ENCODE measurements at places on chromosomes 1 and 21.
A peak's percentile ranks its signal among the peaks of the same experiment; 100 is the strongest.

- no peak for DNase-seq
Observed at GRCh38 chr1:171597203-171597602, 24.8 kb upstream of the MYOCOS start.

- DNase-seq, result peak; percentile 1
Observed at GRCh38 chr1:206842854-206843253, 22.6 kb upstream of the IL20 start.

GRCh38 chr1:205990226-205990625, 13.0 kb downstream of the RAB7B start:
- no peak for DNase-seq

DNA sequence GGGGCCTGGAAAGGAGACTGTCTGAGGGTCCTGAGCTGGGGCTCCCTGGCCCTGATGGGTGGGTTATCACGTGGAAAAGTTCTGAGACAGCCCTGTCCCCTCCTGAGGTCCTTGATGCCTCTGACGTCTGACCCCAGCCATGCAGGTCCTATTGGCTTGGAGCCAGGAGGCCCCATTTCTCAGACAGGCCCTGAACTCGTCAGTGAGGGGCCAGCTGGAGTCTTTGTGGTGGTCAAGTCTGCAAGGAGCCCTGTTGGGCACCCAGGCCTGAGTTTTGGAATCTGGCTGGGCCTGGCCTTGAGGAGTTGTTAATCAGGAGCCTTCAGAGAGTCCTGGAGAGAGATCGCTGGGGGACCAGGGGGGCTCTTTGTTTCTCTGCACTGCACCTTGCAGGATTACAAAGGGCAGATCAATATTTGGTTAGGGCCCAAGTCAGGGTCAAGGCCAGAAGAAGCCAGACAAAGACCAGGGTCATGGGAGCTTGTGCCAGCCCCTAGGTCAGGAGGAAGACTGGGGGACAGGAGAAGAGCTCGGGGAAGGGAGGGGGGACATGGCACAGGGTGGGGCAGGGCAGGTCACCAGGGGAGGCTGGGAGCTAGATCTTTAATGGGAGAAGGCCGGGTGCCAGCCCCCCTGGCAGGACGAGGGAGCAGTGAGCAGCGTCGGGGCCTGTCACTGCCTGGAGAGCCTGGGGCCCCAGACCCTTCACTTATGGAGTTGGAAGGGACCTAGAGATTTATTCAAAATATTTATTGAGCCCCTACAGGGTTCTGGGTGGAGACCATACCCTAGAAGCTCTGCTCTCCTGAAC, 83.2 kb downstream of the PTPRU start:
- no peak for DNase-seq

Data from midbrain (tissue), 1 donor.